Myocyte (in vitro differentiated cells): ENCODE measurements at places on chromosomes 1 and 21. TPM values are rescaled to one million over a fixed set of nuclear protein-coding genes. Genes with fewer than 3 reads are reported as not detected.
A peak's percentile ranks its signal among the peaks of the same experiment; 100 is the strongest.

DNA sequence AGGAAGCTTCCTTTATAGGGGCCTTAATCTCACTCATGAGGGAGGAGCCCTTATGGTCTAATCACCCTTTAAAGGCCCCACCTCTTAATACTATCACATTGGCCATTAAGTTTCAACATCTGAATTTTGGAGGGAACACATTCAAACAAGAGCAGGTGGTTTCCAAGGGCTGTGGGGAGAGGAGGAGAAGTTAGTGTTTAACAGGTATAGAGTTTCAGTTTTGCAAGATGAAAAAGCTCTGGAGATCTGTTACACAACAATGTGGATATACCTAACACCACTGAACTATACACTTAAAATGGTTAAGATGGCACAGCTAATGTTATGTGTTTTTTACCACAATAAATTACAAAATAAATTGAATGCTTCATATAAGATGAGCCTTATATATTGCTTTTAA, 113.4 kb upstream of the DNAH14 start:
- no peak for DNase-seq

Gene LINGO4
- not detected in 2 replicates for total RNA-seq

GRCh38 chr1:186878356-186878755, 49.6 kb downstream of the PLA2G4A start:
- no peak for DNase-seq

Gene LDLRAD1
- total RNA-seq, result not detected in 2 replicates

DNA sequence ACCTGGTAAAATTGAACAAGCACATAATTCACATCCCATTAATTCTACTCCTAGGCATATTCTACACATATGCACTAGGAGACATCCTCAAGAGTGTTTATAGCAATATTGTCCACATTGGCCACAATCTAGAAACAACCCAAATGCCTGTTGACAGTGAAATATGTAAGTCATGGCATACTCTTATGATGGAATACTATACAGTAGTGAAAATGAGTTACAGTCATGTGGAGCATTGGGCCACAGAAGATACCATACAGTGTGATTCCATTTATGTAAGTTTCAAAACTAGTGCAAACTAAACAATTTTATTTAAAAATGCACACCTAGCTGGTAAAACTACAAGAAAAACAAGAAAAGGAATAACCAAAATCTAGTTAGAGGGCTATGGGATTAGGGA, 19.1 kb downstream of the CHIT1 start:
- no peak for DNase-seq

DNA sequence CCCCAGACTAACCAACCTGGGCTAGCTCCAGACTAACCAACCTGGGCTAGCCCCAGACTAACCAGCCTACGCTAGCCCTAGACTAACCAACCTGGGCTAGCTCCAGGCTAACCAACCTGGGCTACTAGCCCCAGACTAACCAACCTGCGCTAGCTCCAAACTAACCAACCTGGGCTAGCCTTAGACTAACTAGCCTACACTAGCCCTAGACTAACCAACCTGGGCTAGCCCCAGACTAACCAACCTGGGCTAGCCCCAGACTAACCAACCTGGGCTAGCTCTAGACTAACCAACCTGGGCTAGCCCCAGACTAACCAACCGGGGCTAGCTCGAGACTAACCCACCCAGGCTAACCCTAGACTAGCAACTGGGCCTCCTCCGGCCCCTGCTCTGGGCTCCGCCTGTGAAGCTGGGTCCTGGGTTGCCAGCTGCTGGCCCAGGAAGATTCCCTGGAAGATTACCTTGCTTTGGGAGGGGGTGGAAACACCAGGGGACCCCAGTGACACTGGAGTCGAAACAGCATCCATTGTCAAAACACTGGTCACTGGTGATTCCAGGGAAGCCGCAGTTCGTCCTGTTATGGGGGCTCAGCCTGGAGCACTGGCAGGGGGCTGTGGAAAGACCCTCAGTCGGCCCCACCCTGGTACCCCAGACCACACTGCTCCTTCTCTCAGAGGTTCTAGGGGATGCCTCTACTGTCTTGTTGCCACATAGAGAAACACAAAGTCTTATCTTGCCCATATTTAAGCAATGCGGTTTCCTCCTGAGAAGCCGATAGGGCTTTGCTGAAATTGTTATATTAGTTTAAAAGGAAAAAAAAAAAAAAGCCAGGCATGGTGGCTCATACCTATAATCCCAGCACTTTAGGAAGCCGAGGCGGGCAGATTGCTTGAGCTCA, 1.1 kb downstream of the TFF2 start:
- DNase-seq, result no peak

Gene LCE1D
- not detected in 2 replicates for total RNA-seq

DNA sequence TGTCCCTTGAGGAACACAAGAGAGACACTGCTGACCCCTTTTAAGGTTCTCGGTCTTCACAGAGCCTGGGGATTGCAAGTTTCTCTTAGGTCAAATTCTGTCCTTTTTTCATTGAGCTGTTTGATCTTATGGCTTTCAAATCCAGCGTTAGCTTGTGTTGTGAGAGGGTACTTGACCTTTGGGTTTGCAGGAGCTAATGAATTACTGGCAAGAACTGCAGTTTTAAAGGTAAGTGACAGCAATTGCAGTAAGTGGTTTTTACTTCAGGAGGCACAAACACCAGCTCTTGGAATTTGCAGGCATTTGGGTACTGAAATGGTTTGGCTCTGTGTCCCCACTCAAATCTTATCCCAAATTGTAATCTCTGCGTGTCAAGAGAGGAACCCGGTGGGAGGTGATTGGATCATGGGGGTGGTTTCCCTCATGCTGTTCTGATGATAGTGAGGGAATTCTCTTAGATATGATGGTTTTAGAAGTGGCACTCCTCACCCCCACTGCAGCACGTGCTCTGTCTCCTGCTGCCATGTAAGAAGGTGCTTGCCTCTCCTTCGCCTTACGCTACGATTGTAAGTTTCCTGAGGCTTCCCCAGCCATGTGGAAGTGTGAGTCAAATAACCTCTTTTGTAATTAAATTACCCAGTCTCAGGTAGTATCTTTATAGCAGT, 134.5 kb upstream of the LYPLAL1 start:
- no peak for DNase-seq

DNA sequence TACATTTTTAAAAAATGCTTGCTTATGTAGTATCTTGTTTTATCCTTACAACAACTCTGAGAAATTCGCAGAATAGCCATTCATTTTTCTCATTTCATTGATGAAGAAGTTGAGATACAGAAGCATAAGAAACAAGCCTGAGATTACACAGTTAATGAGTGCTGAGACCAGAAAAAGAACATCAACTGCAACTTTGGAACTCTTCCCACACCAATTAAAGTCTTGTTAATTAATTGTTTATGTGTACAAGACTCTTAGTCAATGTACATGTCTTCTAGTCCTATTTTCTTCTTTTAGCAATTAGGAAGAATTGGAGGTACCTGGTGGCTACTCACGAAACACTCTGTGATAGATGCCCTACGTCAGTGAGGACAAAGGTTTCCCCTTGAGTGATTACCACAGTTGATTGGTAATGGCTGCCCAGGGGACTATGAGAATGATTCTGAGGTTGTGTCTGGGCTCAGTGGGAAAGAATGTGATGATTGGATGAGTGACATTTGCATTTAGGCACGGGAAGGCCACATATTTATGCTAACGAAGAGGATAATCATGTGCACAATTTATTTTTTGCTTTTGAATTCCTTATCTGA, 187.4 kb upstream of the KCNK2 start:
- no peak for DNase-seq

DNA sequence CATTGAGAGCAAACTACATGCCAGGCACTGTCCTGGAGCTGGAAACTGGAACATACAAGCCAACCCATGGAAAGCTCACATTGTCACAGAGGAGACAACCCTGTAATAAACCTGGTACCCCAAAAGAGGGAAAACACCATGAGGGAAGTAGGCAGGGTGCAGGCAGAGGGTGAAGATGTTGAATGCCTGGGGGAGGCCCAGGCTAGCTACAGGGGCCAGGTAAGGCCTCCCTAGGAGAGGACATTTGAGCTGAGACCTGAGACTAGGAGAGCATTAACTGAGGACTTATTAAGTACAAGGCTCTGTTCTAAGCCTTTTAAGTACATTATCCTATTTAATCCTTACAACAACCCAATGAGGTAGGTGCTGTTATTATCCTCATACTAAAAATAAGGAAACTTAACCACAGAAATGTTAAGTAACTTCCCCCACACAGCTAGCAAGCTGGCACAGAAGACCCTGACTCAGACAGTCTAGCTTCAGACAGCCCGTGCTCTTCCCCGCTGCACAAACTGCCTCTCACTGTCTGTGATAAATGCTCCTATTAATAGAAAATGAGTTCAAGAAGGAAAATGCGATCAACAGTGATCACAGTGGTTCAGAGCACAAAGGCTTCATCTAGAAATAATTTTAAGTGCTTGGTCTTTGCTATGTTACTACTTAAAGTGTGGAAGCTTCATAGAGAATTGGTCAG, 41.8 kb downstream of the ZNF281 start:
- peak; percentile 83 for DNase-seq

Gene AKR7A3
- 0.19 and 0.52 TPM in 2 replicates for total RNA-seq

- no peak for DNase-seq
Observed at GRCh38 chr1:98490099-98490498, 171.4 kb upstream of the SNX7 start.

DNA sequence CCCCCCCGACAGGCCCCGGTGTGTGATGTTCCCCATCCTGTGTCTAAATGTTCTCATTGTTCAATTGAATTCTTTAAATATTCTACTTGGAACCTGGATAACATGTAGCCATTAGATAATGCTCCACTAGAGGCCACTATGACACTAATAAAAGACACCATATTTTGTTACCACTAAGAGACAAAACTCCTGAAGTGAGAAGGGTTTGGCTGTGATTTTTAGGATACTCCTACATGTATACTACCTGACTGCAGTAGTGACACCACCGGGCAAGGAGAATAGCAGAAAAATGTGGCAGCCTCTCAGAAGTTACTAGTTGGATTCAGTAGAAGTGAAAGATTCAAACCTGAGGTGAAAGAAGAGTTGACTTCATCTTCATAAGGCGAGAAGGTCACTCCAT, 36.0 kb downstream of the F5 start:
- peak; percentile 53 for DNase-seq

- DNase-seq, result no peak
Observed at GRCh38 chr1:9344426-9345200, 51.9 kb downstream of the SPSB1 start.

- peak; percentile 31 for DNase-seq
Observed at GRCh38 chr1:210087058-210087457, 145.5 kb upstream of the SERTAD4 start.

DNA sequence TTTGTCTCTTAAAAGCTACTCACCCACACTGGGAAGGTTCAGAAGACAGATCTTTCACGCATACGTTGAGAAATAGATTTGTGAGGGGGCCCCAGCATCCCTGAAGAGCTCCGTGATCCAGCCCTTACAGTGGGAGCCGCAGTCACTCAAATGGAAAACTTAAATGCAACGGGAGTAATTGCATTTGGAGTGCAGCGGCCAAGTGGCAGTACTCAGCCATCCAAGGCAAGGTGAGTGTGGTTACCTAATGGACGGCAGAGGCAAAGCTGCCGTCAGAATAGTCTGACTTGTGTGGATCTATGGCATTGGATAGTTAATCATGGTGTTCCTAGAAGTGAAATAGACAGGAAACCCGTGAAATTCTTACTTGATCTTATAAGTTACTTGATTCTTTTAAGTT, 5.1 kb downstream of the SPSB1 start:
- DNase-seq, result no peak

Gene FOXE3
- 0.16 TPM in 1 of 2 replicates, not detected in the other for total RNA-seq

Gene FNDC10
- 1.0 and 3.5 TPM in 2 replicates for total RNA-seq
